ENCODE measurements at places on chromosomes 6 and 20. TPM values are rescaled to one million over a fixed set of nuclear protein-coding genes. Genes with fewer than 3 reads are reported as not detected.

Gene ALDH8A1
- 2.0 TPM for total RNA-seq

Gene AGER
- 5.0 TPM for total RNA-seq

Gene SYCP2L
- 6.9 TPM for total RNA-seq

Gene MUCL3
- not detected for total RNA-seq

DNA sequence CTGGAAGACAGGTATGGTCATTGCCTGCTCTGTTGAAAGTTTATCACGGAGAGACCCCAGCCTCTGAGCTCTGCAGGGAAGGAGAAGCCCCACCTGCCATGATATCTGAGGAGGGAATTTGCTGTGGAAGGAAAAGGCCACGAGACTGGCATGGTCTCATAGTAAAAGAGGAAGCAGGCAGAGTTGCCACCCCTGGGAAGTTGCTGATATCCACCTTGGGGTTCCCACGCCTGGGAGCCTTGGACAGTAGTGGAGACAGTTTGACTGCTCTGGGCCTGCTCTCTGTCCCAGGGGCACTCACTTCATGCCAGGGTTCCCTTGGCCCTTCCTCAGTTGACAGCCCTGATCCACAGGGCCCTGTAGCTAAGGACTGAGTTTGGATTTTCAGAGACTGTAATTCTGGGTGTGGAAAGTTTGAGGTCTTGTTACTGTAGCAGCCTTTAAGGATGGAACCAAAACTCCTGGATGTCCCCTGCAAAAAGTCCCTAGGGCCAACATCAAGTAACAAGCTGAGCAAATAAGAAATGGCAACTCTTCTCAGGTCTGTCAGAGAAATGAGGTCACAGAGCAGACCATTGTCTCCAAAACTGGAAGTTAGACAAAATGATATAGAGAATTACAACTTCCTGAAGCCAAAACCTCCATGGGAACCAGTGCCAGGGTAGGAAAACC is 6.9 kb upstream of the SIRPB1 start:
- DNase-seq: no peak
- no peak overlapping the region for H3K27ac ChIP-seq
- no peaks in the 10 kb centered on the region for H3K4me1 ChIP-seq
- no peak overlapping the region for H3K4me3 ChIP-seq
- H3K27me3 ChIP-seq: peaks cover 5% of the 10 kb centered on the region

DNA sequence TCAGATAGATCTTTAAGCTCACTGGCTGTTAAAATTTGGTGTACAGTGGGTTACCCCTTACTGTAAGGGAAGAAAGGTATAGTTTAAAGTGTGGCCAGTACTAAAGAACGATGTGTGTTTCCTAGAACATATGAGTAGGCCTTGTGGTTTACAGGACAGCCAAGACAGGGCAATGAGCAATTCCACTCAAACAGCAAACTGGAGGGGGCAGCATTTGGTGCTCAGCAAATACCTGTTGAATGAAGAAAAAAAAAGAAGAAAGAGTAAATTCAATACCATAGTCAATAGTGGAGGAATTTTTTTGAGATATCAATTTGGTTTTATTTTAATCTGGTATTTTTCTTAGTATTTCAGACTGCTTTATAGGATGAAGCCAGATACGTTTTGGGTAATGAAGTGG is 3.8 kb upstream of the NCOA5 start:
- DNase-seq: no peak
- no peaks in the 10 kb centered on the region for H3K36me3 ChIP-seq
- H3K27me3 ChIP-seq: peaks cover 5% of the 10 kb centered on the region
- H3K27ac ChIP-seq: no peak overlapping the region
- no peak overlapping the region for H3K4me3 ChIP-seq

Gene OPRL1
- total RNA-seq: 9.6 TPM

DNA sequence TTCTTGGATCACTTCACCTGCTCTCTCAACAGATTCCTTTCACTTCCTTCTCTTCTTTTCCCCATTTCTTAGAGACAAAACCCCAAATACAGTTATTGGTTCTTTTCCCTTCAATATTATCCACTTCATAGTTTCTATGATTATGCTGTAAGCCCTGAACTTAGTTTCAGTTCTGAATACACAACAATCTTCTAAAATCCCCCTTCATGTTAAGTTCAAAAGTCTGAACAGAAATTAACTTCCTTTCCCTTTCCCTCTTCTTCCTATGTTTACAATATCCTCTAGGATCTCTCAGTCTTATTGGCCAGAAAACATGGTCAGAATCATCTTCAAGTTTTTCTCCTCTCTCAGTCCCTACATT is 57.7 kb downstream of the OGFRL1 start:
- H3K4me1 ChIP-seq: no peaks in the 10 kb centered on the region
- no peak overlapping the region for H3K27ac ChIP-seq
- H3K4me3 ChIP-seq: no peak overlapping the region
- DNase-seq: no peak

Data from cardiac muscle cell (in vitro differentiated cells and primary cell).